ENCODE measurements at places on chromosomes 12 and 14.

DNA sequence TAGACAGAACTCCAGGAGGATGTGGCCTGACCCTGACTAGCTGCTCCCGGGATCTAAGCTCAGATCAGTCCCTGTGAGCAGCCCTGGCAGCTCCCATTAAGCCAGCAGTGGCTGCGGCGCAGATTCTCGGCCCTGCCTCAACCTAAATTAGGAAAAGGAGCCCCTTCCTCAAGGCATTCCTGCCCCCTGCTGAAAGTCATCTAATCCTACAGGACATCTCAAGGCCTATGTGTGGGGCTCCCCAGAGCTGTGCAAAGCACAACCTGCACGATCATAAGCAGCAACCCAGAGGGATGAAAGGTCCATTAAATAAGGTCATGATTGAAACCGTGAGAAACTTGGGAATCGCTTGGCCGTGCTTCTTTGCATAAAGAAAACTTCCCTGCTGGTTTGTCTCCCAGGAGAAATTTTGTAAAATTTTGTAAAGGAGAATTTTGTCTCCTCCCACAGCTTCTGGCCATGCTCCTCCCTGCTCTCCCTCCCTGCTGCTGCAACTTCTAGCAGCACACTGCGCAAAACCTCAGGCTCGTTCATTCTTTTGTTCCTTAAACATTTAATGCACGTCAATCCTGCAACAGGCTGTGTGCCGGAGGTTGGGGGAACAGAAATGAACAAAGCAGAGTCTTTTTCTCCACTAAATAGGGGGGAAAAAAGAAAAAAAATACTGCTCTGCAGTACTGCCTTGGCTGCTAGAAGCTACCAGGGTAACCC lies 96.6 kb upstream of the SLC35F4 start:
- DNase-seq, result no peak

DNA sequence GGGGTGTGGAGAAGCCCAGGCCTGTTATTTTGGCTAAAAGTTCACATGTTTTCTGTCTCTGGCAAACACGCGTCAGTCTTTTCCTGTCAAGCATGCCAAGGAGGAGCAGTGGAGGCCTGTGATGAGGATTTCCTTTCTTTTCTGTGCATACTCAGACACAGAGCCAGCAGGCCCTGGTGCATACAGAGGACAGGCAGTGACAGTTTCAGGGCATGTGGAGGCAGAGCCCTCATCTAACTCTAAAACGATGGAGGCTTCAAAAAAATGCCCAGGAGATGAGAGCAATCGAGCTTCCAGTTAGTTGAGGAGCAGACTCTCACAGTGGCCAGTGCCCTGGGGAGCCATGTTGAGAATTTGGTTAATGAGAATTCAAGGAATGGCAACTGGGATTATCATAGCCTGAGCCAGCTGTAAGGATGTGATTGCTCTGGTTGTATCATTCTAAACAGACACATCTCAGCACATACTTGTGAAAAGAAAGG lies 66.5 kb downstream of the TRAFD1 start:
- no peak for DNase-seq

DNA sequence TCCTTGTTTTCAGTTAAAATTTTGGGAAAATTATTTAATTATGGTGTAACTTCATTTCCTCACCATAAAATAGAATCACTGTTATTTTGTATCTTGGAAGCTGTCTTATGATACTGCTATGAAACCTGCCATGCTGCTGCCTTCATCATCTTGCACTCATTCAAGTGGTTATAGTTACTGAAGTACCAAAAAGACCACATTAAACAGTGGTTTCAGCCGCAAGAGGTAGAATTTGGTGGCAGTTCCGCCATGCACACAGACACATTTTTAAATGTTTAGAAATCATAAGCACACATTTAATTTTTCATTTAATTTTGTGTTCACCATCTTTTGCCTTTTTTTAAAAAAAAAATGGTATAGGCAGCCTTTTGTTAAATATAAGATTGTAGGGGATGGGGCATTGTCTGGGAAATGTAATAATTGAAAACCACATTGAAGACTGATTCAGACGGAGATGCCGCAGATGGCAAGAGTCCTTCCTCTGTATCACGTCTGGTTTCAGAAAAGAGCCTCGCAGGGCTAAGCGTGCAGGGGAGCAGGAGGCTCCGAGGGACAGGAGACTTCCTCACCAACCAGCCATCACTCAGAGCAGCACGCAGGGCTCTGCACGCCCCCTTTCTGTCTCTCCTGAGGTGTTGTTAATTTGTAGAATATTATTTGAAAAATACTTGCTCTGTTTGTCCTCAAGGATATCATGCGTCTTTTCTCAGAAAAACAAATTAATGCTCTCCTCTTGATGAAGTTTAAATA lies 115.2 kb upstream of the PELI2 start:
- DNase-seq, result no peak

DNA sequence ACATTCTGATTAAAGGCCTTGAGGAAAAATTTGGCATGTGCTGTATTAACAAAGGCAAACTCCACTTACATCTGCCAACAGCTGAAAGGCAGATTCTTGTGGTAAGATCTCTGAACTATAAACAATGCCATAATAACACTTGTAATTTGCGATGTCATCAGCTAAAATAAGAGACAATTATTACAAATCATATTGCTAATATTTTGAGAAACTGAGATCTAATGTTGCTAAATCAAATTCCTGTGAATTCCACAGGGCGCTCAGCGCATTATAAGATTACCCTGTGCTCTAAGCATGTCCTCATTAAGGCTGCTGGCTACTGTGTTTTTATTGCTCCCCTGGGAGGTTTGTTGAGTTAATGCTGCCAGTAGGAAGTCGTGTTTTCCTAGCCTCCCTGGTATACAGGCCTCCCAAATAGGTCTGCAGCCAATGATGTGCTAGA lies 244.8 kb downstream of the DACT1 start:
- no peak for DNase-seq

DNA sequence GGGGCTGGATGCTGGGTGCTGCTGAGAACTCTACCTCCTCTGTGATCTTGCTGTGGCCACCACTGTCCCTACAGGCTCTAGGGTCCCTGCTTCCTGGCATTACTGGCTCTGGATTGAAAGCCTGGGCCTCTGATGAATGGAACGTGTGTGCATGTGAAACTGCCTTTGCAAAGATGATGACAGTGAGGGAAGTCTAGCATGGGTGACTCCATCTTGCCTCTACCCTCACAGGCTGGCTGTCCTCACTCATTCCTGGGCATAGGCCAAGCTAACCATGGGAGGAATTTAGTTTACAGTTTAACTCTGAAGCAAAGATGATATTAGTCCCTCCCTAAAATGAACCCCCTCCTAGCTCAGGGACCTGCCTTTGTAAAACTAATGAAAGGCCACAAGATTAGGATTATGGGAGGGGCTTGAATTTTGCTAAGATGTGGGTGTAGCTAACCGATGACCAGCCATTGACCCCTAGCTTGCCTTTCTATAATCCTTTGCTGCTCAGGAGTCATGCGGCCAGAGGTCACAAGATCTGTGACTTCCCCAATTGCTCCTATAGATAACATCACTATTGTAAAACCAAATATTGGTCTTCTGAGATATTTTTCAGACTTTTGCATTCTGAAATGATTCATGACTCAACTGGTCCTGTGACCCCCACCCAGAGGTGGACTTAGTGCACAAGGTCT lies 2.2 kb upstream of the C1S start:
- DNase-seq, result no peak

DNA sequence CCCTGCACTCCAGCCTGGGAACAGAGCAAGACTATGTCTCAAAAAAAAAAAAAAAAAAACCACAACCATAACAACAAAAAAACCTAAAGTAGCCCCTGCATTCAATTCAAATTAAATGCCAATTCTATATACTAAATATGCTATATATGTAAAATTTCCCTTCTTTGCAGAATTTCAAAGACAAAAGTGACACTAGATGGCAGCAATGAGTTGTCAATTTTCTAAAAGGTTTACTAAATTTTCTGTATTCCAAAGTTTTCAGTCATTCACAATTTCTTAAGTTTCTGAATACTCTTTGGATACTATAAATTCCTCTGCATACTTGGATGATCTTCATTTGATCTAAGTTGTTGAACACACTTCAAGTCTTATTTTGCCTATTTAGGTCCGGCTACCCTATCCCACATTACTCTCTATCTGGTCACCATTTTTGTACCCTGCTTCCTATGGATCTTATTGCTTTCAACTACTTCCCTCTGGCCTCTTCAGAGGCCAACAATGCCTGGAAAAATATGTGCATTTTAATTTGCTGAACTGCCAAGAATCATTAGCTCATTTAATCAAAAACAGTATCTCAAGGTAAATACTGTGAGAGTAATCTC lies 27.9 kb downstream of the HNRNPC start:
- DNase-seq, result no peak

DNA sequence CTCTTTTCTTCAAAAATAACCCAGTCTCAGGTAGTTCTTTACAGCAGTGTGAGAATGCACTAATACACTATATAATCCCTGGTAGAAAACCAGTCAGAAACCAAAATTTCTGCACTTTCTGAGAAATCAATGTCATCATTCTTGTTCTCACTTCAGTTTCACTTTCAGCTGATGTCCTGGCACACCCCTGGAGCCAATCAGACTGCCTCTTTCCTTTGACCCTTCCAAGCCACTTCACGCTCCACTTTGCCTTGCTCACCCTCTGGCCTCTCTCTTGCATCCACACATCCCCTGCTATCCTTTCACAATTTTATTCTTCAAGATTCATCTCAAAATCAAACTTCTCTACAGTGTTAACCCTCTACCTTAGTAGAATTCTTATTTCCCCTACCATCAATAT lies 181.1 kb downstream of the ASCL1 start:
- DNase-seq, result no peak

DNA sequence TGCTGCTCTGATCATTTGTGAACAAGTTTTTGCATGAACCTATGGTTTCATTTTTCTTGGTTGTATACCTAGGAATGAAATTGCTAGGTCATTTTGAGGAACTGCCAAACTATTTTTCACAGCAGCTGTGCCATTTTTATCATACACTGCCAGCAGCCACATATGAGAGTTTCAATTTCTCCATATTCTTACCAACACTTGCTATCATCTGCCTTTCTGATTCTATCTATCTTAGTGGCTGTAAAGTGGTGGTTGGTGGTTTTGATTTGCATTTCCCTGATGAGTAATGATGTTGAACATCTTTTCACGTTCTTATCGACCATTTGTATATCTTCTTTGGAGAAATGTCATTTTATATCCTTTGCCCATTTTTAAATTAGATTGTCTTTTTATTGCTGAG lies 146.1 kb downstream of the C12orf75 start:
- DNase-seq, result no peak

- no peak for DNase-seq
Observed at GRCh38 chr12:47707355-47707754, 1.5 kb upstream of the RPAP3 start.

- DNase-seq, result no peak
Observed at GRCh38 chr12:117388951-117389446, 27.6 kb upstream of the NOS1 start.

DNA sequence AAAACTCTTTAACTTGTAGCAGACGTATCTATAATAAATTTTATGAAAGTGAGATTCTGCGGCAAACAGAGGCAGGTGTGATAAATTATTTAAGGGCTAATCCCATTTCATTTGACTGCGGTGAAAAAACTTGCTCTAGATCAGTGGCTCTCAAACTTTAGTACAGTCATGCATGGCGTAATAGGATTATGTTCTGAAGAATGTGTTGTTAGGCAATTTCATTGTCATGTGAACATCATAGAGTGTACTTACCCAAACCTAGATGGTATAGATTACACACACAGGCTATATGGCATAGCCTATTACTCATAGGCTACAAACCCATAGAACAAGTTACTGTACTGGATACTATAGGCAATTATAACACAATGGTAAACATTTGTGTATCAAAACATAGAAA lies 83.7 kb downstream of the HEATR5A start:
- DNase-seq, result peak; percentile 7

- DNase-seq, result no peak
Observed at GRCh38 chr12:52024845-52025230, 18.1 kb downstream of the TAMALIN start.

DNA sequence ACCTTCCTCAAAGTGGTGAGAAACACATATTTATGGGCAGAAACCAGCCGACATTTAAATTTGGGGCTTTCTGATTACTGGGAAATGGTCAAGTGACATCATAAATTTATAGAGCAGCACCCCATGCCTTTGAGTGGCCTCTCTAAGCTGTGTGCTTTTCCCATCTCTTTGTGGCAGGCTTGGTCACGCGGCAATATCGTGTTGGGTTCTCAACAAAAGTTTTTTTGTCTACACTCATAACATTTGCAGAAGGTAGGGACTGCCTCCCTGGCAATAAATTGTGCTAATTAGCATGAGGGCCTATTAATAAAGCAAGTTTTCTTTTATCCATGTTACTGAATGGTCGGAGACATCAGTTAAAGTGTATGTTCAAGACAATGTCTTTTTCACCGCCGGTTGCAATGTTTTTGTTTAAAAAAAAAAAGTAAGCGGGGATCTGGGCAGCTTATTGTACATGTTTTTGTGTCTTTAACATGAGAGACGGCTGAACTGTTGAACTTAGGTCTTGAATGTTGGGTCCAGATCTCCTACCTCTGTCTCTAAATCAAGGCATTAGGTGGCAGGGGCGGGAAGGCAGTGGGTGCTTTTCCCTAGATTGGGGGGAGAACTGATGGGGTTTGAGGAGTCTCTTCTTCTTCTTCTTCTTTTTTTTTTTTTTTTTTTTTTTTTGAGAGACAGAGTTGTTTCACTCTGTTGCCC lies 193.3 kb downstream of the PHETA1 start:
- no peak for DNase-seq

GRCh38 chr12:23770202-23770938 lies 179.1 kb downstream of the SOX5 start:
- DNase-seq, result no peak

DNA sequence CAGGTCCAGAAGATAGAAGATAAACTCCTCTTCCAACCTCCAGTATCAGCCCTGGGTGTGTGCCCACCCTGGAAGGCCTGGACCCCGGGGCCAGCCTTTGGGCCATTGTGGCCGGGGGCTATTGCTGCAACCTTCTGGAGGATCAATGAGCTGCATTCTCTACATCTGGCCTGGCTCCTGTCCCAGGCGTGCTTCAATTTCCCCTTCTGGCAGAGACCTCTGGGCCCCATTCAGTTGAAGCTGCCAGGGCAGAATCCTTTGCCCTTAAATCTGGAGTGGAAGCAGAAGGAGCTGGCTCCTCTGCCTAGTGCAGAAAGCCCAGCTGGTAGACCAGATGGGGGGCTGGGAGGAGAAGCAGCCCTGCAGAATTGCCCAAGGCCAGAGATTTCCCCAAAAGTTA lies 10.0 kb downstream of the NYNRIN start:
- DNase-seq, result no peak

- DNase-seq, result no peak
Observed at GRCh38 chr14:91862417-91862816, 4.9 kb downstream of the TC2N start.

DNA sequence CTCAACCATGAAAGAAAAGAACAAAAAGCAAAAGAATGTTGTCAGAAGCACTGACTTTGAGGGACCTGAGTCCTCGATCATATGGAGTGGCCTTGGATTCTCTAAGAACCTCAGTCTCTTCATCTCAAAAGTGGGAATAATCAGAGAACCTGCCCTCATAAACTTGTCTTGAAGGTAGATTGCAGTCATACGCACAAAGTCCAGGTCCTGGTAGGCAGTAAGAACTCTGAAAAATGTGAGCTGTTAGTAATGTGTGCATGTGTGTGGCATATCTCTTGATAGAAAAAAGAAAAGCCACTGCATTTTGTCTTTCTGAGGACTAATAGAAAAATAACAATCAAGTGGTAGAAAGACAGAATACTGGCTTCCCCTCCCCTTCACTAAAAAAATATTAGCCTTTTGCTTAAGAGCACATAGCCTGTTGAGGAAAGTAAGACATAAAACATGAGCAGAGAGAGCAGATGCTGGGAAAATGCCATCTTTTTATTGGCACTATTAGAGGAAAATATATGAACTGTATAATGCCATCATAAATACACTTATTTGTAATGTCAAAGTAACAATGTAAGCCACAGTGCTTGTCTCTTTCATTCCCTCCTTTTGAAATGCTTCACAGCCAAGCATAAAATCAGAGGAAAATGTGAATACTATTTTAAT lies 205.1 kb upstream of the TBX3 start:
- DNase-seq, result no peak
